GM13976 (cell line): ENCODE measurements at places on chromosomes 5 and 9.

DNA sequence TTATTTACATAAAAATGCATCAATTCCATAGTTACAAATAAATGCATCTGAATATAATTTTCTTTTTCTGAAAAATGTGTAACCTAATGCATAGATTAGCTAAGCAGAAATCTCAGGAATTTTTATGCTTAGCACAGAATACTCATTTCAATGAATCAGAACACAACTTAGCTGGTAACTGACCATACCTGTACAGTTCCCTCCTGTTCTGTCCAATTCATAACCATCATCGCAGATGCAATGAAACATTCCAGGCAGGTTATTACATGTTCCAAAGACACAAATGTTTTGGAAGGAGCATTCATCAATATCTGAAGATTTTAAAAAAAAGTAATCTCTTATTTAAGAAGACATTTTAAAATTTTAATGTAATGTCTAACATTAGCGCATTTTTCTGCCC lies 219.4 kb downstream of the FBN2 start:
- no peak for DNase-seq

DNA sequence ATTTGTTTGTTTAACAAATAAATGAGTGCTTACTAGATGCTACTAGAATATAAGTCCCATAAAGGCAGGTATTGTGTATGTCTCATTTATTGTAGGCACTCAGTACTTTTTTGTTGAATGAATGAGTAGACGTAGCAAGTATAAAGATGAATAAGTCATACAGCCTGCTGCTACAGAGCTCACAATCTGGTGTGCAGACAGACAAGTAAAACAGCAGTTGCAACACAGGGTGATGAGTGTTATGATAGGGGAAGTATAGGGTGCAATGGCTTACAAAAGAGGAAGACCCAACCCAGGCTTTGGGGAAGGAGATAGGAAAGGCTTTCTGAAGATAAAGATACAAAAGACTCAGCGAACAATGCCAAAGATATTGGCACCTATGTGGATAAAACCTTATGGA lies 47.7 kb downstream of the SH3RF2 start:
- no peak for DNase-seq

GRCh38 chr5:151661968-151662732 lies 24.6 kb downstream of the SPARC start:
- DNase-seq = no peak

GRCh38 chr9:12766357-12766756 lies 8.5 kb upstream of the LURAP1L start:
- no peak for DNase-seq

DNA sequence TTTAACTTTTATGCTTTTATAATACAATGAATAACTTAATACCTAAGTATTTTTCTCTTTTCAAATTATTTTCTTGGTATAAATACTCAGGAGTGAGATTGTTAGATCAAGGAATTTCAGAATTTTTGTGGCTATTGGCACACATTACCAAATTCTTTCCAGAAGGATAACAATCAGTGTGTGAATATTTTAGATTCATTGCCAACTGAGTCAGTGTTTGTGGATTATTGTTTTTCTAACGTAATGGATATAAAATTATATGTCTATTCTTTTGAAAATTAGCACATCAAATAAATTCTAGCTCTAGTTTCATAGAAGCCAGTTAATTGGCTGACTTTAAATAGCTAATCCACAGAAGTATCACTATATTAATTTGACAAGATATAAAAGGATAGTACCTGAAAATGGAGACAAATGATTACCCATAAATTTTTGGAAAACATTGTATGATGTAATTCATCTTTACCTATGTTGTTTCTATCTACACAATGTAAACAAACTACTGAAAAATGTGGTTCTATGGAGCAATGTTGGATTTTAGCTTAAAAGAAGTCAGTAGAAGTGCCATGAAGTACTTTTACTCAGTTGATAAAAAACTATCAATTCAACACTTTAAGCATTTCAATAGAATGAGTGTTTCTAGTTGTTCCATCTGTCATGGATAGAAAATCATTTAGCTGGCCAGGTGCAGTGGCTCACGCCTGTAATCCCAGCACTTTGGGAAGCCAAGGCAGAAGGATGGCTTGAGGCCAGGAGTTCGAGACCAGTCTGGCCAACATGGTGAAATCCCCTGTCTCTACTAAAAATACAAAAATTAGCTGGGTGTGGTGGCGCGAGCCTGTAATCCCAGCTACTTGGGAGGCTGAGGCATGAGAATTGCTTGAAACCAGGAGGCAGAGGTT lies 185.1 kb downstream of the ADAMTSL1 start:
- DNase-seq = no peak

- no peak for DNase-seq
Measured at GRCh38 chr5:14489643-14490042, 91.9 kb upstream of the OTULINL start.

- no peak for DNase-seq
Measured at GRCh38 chr5:10521466-10522223, 42.2 kb upstream of the ANKRD33B start.

DNA sequence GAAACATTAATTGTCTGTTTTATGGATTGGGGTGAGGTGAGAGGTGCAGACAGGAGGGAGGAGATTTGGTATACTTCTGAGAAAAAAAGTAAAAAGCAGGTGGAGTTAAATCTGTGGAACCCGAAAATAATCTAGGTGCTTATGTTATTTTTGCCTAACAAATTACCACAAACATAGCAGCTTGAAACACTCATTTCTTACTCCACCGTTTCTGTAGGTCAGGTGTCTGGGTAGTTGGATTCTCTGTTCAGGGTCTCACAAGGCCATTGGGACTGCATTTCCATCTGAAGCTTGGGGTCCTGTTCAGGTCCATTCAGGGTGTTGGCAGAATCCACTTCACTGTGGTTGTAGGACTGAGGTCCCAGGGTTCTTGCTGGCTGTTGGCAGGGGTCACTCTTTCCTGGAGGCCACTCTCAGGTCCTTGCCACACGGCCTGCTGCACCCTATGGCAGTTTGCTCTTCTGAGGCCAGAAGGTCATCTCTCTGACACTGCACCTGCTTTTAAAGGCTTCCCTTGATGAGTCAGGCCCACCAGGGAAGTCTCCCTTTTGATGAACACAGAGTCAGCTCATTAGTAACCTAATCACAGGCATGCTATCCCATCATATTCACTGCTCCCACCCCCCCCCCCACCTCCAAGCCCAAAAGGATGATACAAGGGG lies 82.2 kb downstream of the TRIO start:
- DNase-seq = no peak
